ENCODE measurements at places on chromosomes 5 and 9.
A peak's percentile ranks its signal among the peaks of the same experiment; 100 is the strongest.

DNA sequence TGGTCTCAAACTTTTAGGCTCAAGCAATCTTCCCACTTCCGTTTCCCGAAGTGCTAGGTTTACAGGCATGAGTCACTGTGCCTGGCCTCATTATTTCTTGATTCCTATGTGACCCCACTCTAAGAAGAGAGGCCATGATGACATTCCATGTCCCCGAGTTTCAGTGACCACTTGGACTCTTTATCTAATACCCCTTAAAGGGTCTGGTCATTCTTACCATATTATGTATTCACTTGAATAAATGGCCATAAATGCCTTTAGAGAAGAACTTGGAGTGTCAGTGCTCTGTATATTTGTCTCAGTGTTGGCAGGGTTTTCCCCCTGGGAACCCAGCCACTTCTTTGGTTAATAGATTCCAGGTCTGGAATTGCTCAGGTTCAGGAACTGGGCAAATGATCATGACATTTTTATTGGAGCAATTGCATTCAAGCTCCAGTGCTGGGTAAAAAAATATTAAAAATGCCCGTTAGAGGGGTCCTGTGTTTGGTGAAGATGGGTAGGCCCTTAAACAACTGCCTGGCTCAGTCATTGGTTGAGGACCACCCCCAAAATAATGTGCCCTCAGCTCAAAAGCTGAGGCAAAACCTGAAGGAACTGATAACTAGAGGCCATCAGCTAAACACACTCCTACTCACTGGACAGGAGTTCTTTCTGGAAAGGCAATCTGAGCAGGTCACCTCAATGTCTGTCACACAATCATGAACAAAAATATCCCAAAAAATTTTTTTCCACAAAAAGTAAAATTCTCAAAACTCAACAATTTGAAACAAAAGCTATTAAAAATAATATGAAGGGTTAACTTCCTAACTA, 186.6 kb upstream of the ZNF608 start:
- no peak for DNase-seq

- DNase-seq = no peak
These were observed 2.8 kb downstream of the OR1L8 start for GRCh38 chr9:122580360-122580759.

DNA sequence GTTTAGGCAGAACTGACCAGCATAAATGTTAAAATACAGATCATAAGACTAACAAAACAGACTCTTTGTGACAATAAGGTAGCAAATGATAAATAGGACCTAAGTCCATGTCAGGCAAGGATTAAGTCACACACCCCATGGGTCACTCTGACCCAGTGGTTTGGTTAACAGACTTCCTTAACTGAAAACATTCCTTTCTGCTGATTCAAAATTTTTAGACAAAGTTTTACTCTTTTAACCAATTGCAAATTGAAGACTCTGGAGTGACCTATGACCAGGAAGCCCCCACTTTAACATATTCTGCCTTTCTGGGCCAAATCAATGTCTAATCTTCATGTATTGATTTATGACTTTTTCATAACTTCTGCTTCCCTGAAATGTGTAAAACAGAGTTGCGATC, 4.9 kb upstream of the NXNL2 start:
- DNase-seq = no peak

DNA sequence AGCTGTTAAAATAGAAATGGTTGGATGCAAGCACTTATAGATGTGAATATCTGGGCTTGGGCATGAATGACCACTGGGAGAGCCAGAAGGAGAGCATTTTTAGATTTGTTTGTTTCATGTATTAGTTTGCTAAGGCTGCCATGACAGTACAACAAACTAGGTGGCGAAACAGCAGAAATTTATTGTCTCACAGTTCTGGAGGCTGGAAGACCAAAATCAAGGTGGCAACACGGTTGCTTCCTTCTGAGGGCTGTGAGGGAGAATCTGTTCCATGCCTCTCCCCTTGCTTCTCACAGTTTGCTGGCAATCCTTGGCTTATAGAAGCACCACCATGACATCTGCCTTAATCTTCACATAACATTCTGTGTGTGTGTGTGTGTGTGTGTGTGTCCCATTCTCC, 20.2 kb upstream of the CDC23 start:
- no peak for DNase-seq

DNA sequence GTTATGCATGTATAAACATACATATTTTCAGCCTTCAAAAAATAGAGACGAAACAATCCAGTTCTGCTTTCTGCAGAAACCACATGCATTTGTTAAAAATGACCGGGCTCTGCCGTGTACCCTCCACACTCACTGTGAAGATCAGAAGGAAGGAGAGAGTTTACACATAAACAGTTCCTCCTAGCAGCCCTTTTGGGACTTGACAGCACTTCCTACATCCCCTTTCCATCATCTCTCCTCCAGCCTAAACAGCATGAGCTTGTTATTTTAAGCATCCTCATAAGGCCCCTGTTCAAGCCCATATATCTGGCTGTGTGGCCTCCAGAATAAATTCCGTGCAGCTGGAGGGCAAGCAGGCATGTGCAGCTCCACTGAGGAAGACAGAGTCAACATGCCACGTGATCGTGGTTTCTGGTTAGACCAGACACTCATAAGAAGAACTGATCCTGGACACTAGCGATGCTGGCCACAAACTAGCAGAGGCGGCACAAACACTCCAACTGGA, 42.2 kb downstream of the NIPAL4 start:
- peak; percentile 80 for DNase-seq

GRCh38 chr9:110691002-110691549, 22.5 kb downstream of the MUSK start:
- DNase-seq = no peak

DNA sequence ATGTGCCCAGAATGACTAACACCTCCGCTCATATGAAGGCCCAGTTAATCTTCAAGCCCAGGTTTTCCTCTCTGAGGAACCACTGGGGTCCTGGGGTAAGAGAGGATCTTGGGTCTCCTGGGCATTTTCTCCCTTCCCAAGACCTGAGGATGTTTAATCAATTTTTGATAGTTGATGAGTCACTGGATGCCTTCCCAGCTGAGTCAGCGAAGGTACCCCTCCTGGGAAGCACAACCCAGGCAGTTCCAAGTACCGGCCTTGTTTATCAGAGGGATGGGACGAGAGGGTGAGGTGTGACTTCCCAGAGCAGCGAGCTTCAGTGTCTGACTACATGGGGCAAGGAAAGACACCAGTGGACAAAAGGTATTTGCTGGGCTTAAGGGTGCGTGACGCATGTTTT, 119.6 kb upstream of the IL12B start:
- no peak for DNase-seq

- peak; percentile 29 for DNase-seq
These were observed at the start of gene SMIM3 for GRCh38 chr5:150778517-150779396. Gene SMIM3, plus strand, starts transcription at chr5:150778757. Its CDS starts 16,684 bp downstream, at chr5:150795441.

DNA sequence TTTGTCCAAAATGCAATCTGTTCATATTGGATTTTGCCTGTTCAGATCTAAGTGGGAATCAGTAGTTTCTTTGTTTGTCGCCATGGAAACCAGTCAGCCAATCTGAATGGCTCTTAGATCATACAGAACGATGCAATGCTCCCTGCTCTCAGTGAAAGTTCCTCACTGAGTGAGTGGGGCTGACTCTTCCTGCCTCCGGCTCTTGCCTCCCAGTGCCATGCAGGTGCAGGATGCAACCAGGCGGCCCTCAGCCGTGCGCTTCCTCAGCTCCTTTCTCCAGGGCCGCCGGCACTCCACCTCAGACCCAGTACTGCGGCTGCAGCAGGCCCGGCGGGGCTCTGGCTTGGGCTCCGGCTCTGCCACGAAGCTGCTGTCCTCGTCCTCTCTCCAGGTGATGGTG, at the start of gene PTPDC1:
TSS of gene PTPDC1 (plus strand) at position 151 of the 400 bp plus-strand sequence. CDS start at position 218, 67 bp downstream.
- no peak for DNase-seq

DNA sequence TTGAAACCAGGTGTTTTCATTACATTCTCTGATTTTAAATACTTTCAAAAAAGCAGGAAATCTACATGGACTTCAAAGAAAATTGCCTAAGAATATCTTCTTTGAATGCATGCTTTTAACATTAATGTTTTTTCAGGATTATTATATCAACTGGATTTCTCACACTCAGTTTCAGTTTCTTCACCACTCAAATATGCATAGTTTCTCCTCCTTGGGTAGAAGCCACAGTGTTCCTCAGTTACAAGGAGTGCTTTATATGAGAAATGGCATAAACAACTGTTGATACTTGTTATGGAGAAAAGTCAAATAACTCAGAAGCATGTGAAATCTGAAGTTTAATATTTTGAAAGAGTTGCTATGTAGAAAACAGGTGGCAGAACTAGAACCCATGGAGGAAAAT, 196.9 kb downstream of the DMRTA1 start:
- DNase-seq = no peak

GRCh38 chr9:111147041-111147440, 108.8 kb upstream of the LPAR1 start:
- no peak for DNase-seq

GRCh38 chr5:54902791-54903473, 82.5 kb downstream of the ESM1 start:
- DNase-seq = no peak

GRCh38 chr5:168057905-168058304, 233.5 kb upstream of the WWC1 start:
- DNase-seq = no peak

GRCh38 chr5:95317687-95318086, 32.8 kb upstream of the MCTP1 start:
- no peak for DNase-seq

- DNase-seq = no peak
These were observed 253.1 kb downstream of the PBX3 start for GRCh38 chr9:126000256-126000655.

DNA sequence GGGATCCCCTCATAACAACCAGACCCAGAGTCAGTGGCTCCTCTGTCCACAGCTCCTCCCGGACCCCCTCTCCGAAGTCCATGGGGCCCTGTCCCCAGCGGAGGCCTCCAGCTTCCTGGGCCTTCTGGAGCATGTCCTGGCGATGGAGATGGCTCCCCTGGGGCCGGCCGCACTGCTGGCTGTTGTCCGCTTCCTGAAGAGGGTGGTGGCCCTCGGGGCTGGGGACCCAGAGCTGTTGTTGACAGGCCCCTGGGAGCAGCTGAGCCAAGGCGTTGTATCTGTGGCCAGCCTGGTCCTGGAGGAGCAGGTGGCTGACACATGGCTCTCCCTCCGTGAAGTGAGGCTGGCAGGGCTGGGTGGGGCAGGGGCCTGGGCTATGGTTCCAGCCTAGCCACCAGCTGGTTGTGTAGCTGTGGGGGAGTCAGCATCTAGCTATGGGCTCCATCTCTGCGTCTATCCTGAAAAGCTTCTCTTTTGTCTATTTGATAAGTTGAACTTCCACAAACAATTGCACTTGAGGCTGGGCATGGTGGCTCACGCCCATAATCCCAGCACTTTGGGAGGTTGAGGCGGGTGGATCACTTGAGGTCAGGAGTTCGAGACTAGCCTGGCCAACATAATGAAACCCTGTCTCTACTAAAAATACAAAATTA, 4.7 kb downstream of the ADGRD2 start:
- DNase-seq = no peak

GRCh38 chr5:147857302-147858129, 21.0 kb upstream of the SCGB3A2 start:
- peak; percentile 13 for DNase-seq

DNA sequence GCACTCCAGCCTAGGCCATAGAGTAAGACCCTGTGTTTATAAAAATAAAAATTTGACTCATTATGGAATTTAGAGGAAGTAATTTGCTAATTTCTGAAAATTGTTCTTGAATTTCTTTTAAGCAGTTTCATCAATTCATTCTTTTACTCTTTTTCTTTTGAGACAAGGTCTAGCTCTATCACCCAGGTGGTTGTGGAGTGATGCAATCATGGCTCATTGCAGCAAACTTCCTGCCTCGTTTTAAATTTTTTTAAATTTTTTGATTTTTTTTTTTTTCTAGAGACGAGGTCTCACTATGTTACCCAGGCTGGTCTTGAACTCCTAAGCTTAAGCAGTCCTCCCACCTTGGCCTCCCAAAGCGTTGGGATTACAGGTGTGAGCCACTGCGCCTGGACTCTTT, 3.1 kb upstream of the CAMLG start:
- no peak for DNase-seq

- no peak for DNase-seq
These were observed 52.3 kb upstream of the IFNK start for GRCh38 chr9:27471789-27472188.

GRCh38 chr9:23375511-23375910, 450.5 kb downstream of the ELAVL2 start:
- no peak for DNase-seq

DNA sequence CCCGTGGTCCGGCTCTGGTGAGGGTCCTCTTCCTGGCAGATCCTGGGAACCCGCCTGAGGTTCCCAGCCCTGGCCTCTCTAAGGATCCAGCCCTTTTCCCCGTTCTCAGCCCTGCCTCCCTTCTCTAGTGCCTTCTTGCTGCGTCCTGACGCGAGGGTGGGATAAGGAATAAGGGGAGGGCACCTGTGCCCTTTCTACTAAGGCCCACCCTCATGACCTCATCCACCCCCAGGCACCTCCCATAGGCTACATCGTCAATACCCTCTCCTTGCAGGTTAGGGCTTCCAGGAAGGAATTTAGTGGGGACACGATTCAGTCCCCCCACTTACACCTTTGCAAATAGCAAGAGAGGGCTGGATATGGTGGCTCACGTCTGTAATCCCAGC, 10.7 kb upstream of the DIPK1B start:
- DNase-seq = no peak

DNA sequence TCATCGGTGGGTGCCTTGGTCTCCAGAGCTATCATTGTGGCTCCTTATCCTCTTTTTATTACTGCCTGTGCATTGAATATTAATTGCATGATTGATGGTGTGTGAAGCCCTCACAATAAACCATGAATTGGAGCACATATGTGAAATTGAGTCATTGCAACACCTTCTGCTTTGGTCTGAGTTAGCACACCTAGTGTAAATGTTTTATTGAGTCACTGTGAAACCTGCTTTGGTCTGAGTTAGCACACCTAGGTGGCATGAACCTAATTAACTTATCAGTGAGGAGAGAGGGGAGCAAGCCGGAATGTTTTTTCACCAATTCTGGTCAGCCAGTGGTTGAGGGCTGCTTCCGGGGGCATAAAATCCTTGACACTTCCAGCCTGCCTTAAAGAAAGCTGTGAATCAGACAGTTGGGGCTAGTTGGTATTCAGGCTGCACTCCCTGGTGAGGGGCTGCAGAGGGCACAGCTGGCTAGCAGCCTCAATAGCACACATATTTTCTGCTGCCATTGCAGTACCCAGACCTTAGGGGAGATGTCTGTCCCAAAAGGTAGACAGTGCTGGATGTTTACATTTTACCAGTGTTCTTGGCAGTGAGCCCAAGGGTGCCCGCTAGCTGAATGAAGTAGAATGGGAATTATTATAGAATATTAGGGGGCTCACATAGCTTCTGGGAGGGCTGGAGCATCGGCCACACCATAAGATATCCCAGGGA, 76.5 kb upstream of the GOLM1 start:
- DNase-seq = no peak

DNA sequence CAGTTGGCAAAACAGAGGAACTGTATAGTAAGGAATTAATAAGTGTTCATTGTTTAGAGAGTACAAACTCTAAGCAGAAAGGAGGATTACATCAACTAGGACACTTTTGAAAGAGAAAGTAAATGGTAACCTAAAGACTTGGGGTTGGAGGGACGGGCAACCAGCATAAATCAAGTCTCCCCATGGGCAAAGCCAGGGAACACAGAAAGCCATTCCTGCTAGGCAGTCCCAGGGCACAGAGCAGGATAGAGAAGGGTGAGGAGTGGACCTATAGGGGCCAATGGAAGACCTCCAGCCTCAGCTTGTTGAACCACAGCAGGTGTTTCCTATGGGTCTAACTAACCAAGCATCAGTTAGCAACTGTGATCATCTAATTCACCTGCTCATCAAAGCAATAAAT, 9.2 kb upstream of the ERAP1 start:
- DNase-seq = no peak

- no peak for DNase-seq
These were observed 19.5 kb downstream of the BTNL3 start for GRCh38 chr5:181008136-181008535.
